ENCODE measurements at places on chromosomes 1 and 21.

GRCh38 chr1:95262913-95263312 lies 28.9 kb downstream of the RWDD3 start:
- DNase-seq, result no peak

DNA sequence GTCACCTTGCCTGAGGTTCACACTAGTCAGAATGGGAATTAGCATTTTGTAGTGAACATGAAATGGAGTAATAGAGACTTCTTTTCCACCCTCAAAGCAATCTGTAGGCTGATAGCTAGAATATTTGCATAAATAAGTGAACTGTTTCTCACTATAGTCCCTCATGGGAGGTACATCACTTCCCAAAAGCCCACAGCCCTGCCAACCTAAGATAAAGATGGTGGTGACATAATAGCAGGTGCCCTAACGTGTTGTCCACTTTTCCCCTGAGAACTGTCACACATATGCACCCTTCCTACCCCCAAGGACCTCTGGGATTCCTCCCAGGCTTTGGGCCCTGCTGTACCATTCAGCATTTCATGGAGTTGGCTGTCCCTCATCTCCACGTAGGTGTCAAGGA lies 4.4 kb downstream of the TMEM35B start:
- DNase-seq, result no peak

DNA sequence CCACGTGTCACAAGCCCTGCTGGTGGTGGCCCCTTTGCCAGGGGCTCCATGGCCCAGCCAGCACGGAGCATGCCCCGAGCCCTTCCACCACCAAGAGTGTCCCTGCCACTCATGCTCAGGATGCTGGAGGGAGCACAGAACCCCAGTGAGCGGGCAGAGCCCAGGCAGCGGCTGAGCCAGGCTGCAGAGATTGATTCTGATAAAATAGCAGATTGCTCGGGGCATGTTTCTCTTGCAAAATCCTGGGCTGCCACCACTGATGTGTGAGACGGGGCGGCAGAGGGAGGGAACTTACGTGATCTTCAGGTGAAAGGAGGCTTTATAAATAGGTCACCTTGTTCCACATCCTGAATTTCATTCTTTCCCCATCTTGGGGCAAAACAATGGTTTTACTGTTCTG lies 53.2 kb downstream of the SPSB1 start:
- DNase-seq, result no peak

DNA sequence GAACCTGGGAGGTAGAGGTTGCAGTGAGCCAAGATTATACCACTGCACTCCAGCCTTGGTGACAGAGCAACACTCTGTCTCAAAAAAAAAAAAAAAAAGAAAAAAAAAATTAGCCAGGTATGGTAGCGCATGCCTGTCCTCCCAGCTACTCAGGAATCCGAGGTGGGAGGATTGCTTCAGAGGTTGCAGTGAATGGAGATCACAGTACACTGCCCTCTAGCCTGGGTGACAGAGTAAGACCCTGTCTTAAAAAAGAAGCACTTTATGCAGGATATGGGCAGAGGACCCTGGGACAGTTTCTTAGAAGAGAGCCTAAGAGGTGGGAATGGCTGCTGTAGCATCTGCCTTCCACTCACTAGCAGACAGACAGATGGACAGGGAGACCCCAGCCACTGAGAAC lies 23.0 kb downstream of the IQGAP3 start:
- DNase-seq, result no peak

DNA sequence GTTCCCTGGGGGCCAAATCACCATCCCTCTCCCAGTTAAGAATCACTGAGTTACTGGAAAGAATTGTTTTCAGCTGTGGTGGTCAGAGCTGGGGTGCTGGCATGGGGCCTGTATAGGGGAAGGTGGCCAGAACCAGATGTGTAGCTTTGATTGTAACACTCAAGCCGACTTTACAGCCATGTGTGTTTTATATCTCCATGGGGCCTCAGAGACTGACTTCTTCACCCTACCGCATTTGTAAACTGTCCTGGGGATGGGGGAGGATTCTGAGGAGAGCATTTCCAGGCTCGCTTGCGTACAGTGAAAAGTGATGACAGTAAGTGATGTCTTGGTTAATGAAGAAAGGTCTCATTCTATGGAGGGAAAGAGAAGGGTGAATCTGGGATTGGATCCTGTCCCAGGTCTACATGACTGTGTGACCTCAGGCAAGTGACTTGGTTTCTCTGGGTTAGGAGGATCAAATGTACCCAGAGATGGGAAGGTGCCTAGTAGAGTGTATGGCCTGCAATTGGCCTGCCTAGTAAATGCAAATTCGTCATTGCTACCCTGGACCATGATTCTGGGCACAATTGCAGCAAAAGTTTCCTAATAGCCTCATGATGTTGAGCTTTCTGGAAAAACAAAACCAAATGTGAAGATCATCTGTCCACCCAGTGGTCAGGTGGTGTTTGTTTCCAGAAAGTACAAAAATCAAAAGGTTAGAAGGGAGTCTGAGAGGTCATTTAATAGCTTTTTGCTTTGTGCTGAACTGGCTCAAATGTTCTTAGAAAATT lies 49.7 kb upstream of the RCC2 start:
- DNase-seq, result no peak

DNA sequence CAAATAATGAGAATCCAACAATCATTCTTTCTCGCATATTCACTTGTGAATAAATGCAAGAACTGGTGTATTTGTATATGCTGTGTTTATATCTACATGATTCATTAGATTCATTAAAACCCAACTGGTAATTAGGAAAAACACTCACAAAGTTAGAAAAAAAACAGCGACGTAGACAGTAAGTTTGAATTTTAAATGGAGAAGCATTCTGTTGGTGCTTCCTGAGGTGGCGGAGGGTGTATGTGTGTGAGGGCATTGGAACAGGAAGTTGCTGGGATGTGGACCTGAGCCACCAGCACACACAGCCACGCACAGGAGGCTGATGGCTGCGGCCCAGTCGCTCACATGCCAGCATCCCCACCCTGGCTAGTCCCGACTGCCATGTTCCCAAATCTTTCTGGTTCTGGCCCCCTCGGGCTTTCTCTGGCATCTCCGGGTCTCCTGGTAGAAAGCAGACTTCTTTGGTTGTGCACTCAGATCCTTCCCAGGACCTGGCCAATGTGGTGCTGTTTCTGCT lies 121.6 kb upstream of the IRF2BP2 start:
- no peak for DNase-seq

DNA sequence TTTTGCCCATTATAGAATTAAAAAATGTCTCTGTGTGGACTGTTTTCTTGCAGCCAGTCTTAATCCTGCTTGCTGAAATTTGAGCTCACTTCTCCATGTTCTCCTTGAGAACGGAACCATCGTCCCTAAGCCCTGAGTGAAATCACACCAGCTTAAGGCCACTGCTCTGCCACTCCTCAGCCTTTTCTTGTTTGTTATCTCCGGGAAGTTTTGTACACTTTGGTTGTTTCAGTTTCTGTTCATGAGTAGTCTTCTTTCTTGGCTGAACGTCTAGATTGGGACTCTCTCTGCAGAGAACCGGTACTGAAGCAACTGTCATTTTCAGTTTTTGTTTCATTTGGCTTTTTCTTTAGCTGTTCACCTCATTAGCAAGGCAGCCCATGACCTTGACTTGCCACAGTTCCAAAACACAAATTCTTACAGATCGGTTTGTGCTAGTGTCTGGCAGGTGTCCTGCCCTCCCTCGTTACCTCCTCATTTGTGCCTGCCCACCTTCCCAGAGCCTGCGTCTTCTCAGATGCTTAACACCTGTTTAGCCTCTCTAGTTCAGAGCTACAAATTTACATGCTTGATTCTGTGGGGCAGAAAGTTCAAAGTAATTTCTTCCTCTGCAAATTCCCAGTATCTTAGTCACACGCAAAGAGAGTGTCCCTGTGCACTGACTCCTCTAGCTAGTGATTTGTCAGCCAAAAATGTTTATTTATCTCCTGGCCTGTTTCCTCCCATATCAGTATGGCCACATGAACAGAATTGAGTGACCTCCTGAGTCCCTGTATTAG lies 12.4 kb downstream of the PSEN2 start:
- no peak for DNase-seq

DNA sequence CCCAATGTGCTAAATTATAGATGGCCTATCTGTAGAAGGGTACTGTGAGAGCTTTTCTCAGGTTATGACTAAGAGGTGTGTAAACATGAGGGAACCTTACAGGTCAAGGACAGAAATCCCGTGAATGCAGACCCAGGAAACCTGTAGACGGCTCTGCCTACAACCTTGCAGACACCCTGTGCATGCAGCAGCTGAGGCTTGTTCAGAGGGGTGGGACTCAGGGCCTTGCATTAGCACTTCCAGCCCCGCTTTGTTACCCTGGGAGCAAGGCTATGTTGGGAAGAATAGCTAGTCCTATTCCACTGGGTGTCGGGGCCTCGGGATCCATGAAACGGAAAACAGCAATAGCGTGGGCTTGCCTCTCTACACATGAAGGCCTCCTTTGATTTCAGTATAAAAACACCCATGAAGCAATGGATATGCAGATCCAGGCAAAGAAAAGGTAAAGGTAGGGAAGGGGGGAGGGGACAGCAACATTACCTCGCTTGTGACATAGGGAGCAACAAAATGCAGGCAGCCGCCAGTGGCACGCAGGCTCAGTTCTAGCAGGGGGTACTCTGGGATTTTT lies 9.5 kb upstream of the NDUFS5 start:
- no peak for DNase-seq

Measured in activated T-cell treated with anti-CD3 and anti-CD28 coated beads for 4 hours (primary cell).